ENCODE measurements at places on chromosomes 11 and 22. TPM values are rescaled to one million over a fixed set of nuclear protein-coding genes. Genes with fewer than 3 reads are reported as not detected.

Gene SNX32
- total RNA-seq = 1.2 TPM

Gene AGBL2
- total RNA-seq = 0.37 TPM

Gene GAS2
- total RNA-seq = 1.2 TPM

Gene SHISA8
- not detected for total RNA-seq

Gene RAG2
- total RNA-seq = not detected

Gene OR51B4
- total RNA-seq = not detected

Gene CBLIF
- not detected for total RNA-seq

Gene NNMT
- 193 TPM for total RNA-seq

Gene CD151
- 188 TPM for total RNA-seq

Gene SLC22A6
- total RNA-seq = not detected

Gene PHLDA2
- 13.3 TPM for total RNA-seq

Gene FOLR3
- 1.1 TPM for total RNA-seq

Gene PPARA
- 19.5 TPM for total RNA-seq

Gene MUC15
- total RNA-seq = not detected

Gene TSG101
- total RNA-seq = 45.6 TPM

Gene DUSP8
- 0.20 TPM for total RNA-seq

Gene CREB3L1
- total RNA-seq = 14.5 TPM

Gene TUBA8
- total RNA-seq = 0.39 TPM

Gene SOX10
- not detected for total RNA-seq

Gene ACRV1
- total RNA-seq = not detected

Gene NLRP10
- total RNA-seq = 1.8 TPM

All from subcutaneous preadipocyte (primary cell).